ENCODE measurements at places on chromosomes 1 and 21.

DNA sequence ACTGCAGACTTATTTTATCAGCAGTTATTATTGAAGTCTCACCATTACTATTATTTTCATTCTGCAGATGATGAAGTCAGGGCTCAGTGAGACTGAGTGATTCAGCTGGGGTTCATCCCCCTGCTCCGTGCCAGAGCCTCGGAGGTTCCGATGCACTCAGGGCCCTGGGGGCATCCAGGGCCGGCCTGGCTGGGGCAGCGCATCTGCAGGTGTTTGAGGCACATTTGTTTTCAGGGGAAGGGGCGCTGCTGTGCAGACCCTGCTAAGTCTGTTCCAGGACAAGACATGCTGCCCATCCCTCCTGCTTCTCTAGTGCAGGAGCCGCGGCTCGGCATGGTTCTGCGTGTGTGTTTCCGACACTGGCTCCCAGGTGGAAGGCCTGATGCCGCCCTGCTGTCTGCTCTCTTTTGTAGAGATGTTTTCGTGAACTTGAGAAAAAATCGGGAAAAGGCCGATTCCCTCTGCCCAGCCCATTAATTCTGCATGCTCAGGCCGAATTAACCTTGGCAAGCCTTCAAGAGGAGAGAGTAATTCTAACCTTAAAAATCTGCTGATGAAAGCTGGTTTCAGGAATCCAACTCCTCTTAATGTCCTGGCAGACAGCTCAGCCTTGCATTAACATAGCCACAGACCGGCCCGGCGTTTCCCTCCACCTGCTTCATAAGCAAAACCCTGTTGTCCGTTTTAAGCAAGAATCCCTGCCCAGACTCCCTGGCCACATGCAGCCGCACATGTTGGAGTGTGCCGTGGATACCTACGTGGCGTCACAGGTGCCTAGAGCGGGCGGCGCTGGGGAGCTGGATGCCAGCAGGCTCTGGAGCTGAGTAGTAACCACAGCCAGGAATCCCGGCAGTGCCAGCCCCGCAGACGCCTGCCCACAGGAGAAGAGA lies 316.0 kb upstream of the VAMP3 start:
- DNase-seq, result no peak

GRCh38 chr1:58782178-58783089 lies 1.4 kb downstream of the JUN start:
- DNase-seq, result peak; percentile 47

DNA sequence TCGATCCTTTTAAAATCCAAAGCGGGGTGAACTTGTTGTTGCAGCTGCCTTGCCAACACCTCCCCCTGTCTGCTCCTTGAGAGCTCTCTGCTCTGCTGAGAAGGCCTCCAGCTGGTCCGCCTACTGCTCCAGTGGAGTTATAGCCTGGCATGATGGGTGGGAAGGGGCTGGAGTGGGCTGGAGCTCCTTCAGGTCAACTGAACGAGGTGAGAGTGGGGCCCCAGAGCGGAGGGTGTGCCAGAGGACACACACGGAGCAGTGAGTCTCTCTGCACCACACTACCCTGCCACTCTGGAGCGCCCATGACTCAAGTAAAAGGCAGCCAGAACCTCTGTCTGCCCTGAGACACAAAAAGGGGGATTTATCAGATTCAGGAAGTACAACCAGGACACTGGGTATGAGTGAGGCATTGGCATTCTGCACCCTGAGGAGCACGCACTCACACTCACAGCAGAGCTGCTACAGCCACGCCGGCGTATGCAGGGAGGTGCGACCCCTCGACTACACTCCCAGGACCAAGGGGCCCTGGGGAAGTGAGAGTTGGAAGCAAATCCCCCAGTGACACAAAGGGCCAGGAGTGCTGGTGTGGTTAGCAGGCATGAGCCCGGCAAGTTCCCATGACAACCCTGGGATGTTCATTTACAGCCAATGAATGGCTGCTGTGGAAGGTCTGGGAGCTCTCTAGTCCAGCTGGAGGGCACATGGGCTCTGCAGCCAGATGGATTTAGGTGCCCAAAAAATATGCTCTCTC lies 28.0 kb upstream of the EVA1B start:
- no peak for DNase-seq

DNA sequence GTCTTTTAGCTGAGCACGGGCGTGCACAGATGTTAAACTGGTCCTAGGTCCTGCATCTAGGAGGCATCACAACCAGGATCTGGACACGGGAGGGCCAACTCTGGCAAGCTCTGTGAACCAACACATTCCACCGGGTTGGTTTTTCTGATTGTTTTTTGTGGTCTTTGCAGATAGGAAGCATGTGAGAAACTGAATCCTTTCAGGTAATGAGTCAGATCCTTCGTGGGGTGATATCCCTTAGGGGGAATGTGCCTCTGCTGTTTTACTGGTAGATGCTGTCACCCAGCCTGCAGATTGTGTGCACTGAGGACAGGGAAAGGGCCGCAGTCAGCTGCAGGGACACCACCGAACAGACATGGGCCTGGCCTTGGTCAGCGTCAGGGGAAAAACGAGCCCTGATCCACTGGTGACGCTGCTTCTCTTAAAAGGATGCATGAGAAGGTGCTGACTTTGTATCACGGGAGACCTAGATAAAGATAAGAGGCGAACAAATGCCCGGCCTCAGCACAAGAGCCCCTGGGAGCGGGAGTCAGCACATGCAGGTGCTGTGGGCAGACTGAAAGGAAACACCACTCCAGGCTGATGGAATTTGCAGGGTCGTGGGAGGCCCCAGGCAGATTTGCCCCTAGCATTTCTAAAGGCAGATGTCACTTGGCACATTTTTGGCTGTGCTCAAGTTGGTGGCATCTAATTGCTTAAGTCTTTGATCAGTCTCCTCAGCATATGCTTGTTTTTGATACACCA lies 51.1 kb downstream of the DOP1B start:
- DNase-seq, result no peak

GRCh38 chr1:214448536-214448935 lies 102.9 kb downstream of the PTPN14 start:
- DNase-seq, result no peak

DNA sequence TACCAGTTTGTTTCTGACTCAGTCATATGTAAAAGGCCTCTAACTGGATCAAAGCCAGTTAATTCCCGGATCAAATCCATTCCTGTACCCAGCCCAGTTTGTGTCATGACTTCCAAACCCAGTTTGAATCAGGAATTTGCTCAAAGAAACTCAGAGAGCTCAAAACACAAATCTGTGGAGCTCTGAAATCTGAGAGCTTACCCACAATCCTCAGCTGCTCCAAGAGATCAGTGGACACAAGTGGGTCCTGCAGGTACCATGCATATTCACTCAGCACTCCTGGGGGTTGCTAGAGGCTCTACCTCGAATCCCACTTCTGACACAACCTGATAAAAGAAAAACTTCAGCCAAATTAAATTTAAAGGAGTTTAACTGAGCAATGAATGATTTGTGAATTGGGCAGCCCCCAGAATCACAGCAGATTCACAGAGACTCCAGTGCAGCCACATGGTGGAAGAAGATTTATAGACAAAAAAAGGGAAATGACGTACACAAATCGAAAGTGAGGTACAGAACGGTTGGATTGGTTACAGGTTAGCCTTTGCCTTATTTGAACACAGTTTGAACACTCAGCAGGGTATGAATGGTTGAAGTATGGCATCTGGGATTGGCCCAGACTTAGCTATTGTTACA lies 11.9 kb upstream of the MRPL55 start:
- no peak for DNase-seq

GRCh38 chr1:226663327-226663704 lies 75.8 kb downstream of the ITPKB start:
- DNase-seq, result no peak

Measured in CD4-positive, alpha-beta T cell treated with Interleukin-4 for 4 hours (primary cell).